ENCODE measurements at places on chromosomes 6 and 20.
A peak's percentile ranks its signal among the peaks of the same experiment; 100 is the strongest.

- no peak for DNase-seq
Measured at GRCh38 chr6:4491501-4492260, 284.5 kb upstream of the CDYL start.

- no peak for DNase-seq
Measured at GRCh38 chr6:144879436-144879835, 594.3 kb downstream of the UTRN start.

DNA sequence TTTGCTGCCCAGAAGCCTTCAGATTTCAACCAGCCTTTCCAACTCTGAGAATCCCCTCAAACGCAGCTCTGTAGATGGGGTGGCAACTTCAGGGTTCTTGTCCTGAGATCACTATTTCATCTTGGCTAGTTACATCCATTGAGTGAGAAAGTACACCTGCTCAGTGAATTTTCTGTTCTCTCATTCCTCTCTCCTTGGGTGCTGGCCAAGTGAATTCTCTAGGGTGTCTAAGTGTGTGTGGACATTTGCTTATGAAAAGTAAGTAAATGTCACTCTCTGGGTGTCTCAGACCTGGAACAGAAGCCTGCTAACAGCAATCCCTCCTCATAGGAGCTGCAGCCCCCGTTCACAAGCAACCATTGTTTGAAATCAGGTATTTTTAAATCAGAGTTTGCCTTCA, 3.8 kb downstream of the RIN2 start:
- no peak for DNase-seq

GRCh38 chr6:127900935-127901334, at the start of gene THEMIS:
TSS of gene THEMIS (minus strand) at chr6:127901058. CDS start at chr6:127900932, 126 bp downstream.
- DNase-seq: no peak

DNA sequence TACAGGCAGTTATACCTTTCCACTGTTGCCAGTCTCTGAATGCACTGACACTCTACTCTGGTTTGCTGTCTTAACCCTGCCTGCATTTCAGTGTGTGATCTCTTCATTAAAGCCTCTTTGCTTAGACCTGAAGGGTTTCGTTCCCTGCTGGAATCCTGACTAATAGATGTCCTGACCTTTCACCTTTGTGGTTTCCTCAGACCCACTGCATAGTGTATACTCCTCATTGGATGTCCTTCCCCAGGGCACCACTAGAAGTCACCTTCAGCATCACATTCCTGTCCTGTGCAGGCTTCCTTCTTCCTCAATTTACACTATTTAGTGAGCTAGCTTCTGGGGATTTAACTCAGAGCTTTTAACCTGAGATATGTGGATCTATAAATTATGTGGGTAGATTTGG, 120.6 kb downstream of the RCAN2 start:
- no peak for DNase-seq

GRCh38 chr6:5181510-5182317, 79.0 kb downstream of the LYRM4 start:
- peak; percentile 15 for DNase-seq

GRCh38 chr20:51987812-51988211, 185.5 kb upstream of the SALL4 start:
- DNase-seq: no peak

GRCh38 chr20:35257175-35257909, 20.6 kb downstream of the MMP24OS start:
- DNase-seq: no peak

GRCh38 chr6:169529931-169530751, 171.7 kb downstream of the WDR27 start:
- DNase-seq: no peak

All from NCI-H510A treated with DMSO at 0.1 percent for 48 hours (cell line).